ENCODE measurements at places on chromosomes 11 and 22. TPM values are rescaled to one million over a fixed set of nuclear protein-coding genes. Genes with fewer than 3 reads are reported as not detected.

CSF2RB gene
- not detected for total RNA-seq

C11orf42 gene
- total RNA-seq = not detected

CTSW gene
- not detected for total RNA-seq

GDPD4 gene
- not detected for total RNA-seq

ASRGL1 gene
- 10.1 TPM for total RNA-seq

GGTLC3 gene
- total RNA-seq = not detected

ASPHD2 gene
- total RNA-seq = 1.3 TPM

ROM1 gene
- total RNA-seq = 4.6 TPM

NOX4 gene
- total RNA-seq = not detected

CHKB gene
- total RNA-seq = 16.9 TPM

LSP1 gene
- 1.2 TPM for total RNA-seq

KRTAP5-8 gene
- total RNA-seq = not detected

SPA17 gene
- 18.5 TPM for total RNA-seq

KCNK4 gene
- total RNA-seq = 0.24 TPM

NLRP14 gene
- not detected for total RNA-seq

All from A549 treated with CpdA at 1 μM for 4 hours (cell line).